ENCODE measurements at places on chromosomes 3 and 15. TPM values are rescaled to one million over a fixed set of nuclear protein-coding genes. Genes with fewer than 3 reads are reported as not detected.
A peak's percentile ranks its signal among the peaks of the same experiment; 100 is the strongest.

GRCh38 chr3:78204977-78205376 is 1165.1 kb downstream of the ROBO2 start:
- H3K4me3 ChIP-seq, result no peak overlapping the region
- H3K27ac ChIP-seq, result no peak overlapping the region
- DNase-seq, result no peak

DNA sequence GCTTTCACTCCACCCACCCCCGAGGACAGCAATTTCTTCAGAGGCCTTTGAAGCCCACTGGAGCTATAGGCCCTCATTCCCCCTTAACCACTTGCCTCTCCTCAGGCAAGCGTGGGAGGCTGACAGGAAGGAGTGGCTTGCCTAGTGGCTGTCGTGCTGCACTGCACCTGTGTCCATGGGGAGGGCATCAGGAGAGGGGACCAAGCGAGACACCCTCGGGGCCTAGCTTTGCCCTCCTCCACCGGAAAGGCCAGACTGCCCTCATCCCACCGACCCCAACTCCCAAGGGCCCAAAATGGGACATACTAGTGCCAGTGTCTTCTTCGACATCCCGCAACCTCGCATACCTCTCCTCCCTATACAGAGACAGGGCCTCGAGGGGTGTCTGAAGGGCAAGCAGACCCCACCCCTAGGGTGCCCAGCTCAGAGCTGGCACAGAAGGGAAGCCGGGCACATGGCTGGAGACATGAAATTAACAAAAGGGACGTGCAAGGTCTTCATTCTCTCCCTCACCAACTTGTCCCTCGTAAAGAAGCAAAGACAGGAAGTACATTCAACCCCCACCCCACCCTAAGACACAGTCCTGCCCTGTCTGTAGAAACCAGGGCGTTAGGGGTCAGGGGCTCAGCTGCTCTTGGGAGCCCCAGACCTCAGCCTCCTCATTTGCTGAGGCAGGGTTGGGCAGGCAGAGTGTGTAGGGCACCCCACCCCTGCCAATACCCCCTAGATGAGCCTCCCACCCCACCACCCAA is 24.3 kb downstream of the VIPR1 start:
- no peak overlapping the region for H3K4me3 ChIP-seq
- DNase-seq, result no peak
- H3K4me1 ChIP-seq, result peaks cover 52% of the 10 kb centered on the region
- no peaks in the 10 kb centered on the region for H3K27me3 ChIP-seq
- peak overlapping the region; percentile 56 for H3K27ac ChIP-seq
- H3K36me3 ChIP-seq, result peaks cover 4% of the 10 kb centered on the region

DNA sequence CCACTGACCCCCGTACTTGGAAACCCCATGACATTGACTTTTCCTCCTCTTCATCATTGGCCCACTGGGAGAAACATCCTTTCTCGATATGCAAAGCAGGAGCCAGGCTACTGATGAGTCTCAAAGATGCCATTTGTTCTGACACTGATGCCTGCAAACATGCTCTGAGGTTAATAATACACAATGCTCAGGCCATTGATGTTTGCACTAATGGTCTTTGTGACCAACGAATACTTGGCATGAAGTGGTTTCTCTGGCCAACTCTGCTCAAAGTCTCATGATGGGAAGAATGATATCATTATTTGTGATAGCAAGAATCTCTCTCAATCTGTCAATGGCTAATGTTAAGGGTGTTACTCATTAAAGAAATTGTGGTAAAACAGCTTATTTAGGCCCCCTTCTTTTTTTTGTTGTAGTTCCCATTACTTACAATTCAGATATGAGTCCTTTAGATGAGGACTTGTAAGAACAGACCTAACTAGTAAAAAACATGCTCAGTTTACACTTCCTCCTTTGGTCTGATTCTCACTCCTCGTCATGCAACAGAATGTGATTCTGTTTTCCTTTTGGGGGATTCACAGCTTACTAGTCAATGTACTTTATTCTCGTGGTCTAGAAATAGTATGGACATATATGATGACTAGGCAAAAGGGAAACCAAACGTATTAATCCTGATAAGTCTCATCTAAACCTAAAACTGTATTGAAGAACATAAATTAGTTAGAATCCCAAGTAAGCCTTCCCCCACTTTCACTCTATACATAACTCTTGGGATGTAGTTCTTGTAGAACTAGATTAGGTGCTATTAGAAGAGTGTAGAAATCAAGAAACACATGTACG is 488.8 kb upstream of the DPPA4 start:
- no peaks in the 10 kb centered on the region for H3K4me1 ChIP-seq
- DNase-seq, result no peak
- no peaks in the 10 kb centered on the region for H3K27me3 ChIP-seq
- H3K36me3 ChIP-seq, result no peaks in the 10 kb centered on the region
- H3K27ac ChIP-seq, result no peak overlapping the region
- H3K4me3 ChIP-seq, result no peak overlapping the region

GRCh38 chr3:155111971-155112370 is 31.9 kb downstream of the MME start:
- no peak overlapping the region for H3K27ac ChIP-seq
- no peaks in the 10 kb centered on the region for H3K27me3 ChIP-seq
- no peak for DNase-seq
- no peaks in the 10 kb centered on the region for H3K4me1 ChIP-seq
- no peak overlapping the region for H3K4me3 ChIP-seq

GRCh38 chr3:52218937-52219650 is 6.4 kb downstream of the TLR9 start:
- DNase-seq, result no peak
- H3K4me3 ChIP-seq, result no peak overlapping the region
- no peaks in the 10 kb centered on the region for H3K27me3 ChIP-seq
- H3K36me3 ChIP-seq, result peaks cover 14% of the 10 kb centered on the region
- peaks cover 77% of the 10 kb centered on the region for H3K4me1 ChIP-seq

DNA sequence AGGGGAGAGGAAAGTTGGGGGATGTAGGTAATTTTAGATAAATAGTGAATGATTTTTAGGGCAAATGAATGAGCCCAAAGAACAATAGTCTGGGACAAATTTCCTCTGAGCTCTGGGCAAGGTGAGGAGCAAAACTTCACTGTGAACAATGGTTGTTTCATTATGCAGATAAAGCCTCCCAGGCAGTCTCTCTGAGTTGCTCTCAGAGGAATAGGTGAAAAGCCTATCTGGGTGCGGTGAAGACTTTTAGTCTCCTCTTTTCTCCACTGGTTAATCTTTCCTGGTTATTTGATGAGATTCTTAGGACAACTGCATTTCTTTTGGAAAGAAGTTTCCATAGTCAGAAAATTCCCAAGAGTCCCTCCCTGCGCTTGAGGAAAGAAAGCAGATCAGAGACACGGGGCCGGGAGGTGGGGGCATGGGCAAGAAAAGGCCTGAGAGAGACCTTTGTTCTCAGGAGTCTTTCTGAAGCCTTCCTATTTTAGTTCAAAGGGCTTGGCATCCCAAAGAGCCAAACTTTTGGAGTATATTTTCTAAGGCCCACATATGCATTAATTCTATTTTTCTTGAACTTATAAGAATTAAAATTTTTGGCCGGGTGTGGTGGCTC is 353.6 kb upstream of the SLCO3A1 start:
- no peaks in the 10 kb centered on the region for H3K36me3 ChIP-seq
- H3K4me3 ChIP-seq, result no peak overlapping the region
- H3K27ac ChIP-seq, result no peak overlapping the region
- no peak for DNase-seq

Gene CYP1A2
- total RNA-seq, result not detected

Gene SLC2A2
- not detected for total RNA-seq

- peaks cover 59% of the 10 kb centered on the region for H3K4me1 ChIP-seq
- H3K36me3 ChIP-seq, result peaks cover 41% of the 10 kb centered on the region
- peak overlapping the region; percentile 58 for H3K27ac ChIP-seq
- no peak for DNase-seq
- peak overlapping the region; percentile 34 for H3K4me3 ChIP-seq
These were observed 100.1 kb downstream of the RPL39L start for GRCh38 chr3:187039100-187039722.

- H3K36me3 ChIP-seq, result peaks cover 13% of the 10 kb centered on the region
- peaks cover 32% of the 10 kb centered on the region for H3K4me1 ChIP-seq
- DNase-seq, result no peak
- no peaks in the 10 kb centered on the region for H3K27me3 ChIP-seq
These were observed 6.2 kb downstream of the MGA start for GRCh38 chr15:41666353-41666920.

Gene NEK11
- 3.3 TPM for total RNA-seq

Gene SSUH2
- total RNA-seq, result not detected

- no peaks in the 10 kb centered on the region for H3K27me3 ChIP-seq
- H3K4me1 ChIP-seq, result no peaks in the 10 kb centered on the region
- DNase-seq, result no peak
- peaks cover 68% of the 10 kb centered on the region for H3K36me3 ChIP-seq
These were observed 13.5 kb downstream of the TARS3 start for GRCh38 chr15:101710806-101711205.

Gene DLL4
- not detected for total RNA-seq

Gene LMAN1L
- total RNA-seq, result not detected

Gene MANF
- 33.9 TPM for total RNA-seq

GRCh38 chr3:124156866-124157712 is 165.2 kb upstream of the ROPN1 start:
- no peak overlapping the region for H3K27ac ChIP-seq
- no peak for DNase-seq
- no peak overlapping the region for H3K4me3 ChIP-seq
- no peaks in the 10 kb centered on the region for H3K4me1 ChIP-seq
- peaks cover under 1% of the 10 kb centered on the region for H3K27me3 ChIP-seq
